ENCODE measurements at places on chromosomes 6 and 20.

DNA sequence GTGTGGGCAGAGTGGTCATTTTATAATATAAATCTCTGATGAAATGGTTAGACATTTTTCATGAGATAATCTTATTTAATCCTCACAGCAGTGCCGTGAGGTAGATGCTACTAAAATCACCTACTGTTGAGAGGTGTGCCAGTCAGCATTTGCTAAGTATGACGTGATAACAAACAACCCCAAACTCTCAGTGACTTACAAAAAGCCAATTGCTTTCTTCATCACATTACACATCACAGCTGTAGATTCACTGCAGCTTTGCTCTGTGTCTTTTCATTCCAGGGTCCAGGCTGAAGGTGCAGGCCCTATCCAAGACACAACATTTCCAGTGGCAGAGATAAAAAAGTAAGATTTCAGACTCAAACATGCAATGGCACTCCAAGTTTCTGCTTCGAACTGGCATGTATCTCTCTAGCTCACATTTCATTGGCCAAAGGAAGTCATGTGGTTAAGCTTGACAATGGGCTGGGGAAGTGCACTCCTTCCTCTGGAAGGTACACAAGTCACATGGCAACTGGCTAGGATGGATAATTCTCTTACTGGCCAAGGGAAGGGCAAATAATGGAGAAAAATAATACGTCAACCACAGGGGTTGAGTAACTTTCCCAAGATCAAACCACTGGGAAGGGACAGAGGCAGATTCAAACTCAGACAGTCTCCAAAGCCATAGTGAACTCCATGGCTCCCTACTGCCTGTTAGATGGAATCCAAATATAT lies 69.5 kb upstream of the EPB41L1 start:
- peak; percentile 70 for DNase-seq

GRCh38 chr20:51756653-51757052 lies 11.5 kb downstream of the ATP9A start:
- DNase-seq = no peak

GRCh38 chr20:62122654-62123449 lies 577 bp downstream of the LSM14B start:
- no peak for DNase-seq

- no peak for DNase-seq
Measured at GRCh38 chr6:162873537-162873936, 145.8 kb downstream of the PACRG start.

GRCh38 chr20:62508641-62509051 lies 32.9 kb upstream of the GATA5 start:
- DNase-seq = no peak

GRCh38 chr20:42027746-42028268 lies 409.6 kb upstream of the CHD6 start:
- no peak for DNase-seq

DNA sequence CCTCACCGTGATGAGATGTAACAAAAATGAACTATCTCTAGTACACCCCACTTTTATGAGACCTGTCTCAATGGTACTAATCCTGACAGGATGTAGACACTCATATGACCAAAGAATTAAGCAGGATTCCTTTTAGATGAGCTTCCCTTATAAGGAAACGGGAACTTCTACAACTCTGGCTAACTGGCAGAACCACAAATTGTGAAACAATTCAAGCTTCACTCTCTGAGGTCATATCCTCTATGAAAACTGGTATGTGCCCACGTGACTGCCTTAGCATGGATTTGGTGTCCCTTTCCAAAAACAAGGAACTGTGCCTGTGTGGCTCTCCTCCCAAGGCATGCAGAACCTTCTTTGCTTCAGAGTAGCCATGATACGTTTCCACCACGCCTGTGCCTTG lies 14.1 kb upstream of the CPNE5 start:
- peak; percentile 58 for DNase-seq

DNA sequence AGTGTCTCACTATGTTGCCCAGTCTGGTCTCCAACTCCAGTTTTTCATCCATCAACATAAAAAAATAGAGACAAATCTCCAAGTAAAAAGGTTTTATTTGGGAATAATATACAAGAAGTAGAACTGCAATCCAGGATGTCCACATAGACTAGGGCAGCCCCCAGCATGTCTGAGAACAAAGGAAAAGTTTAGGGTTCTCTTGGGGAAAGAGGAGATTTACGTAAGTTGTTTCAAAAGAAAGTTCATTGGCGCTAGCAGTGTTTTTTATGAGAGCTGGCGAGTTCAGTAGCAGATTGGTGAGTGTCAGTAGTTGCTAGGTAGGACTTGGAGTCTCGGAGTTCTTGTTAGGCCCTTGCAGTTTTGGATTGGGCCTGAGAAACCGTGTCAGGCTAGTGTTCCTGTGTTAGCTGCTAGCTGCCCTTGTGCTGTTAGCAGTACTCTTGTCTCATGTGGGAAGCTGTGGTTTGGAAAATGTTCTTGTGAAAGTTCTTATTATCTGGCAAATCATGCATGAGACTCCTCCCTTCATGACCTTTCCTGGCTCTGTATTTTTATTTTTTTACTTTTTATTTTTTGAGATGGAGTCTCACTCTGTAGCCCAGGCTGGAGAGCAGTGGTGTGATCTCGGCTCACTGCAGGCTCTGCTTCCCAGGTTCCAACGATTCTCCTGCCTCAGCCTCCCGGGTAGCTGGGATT lies 24.7 kb downstream of the TTLL9 start:
- DNase-seq = no peak

- DNase-seq = no peak
Measured at GRCh38 chr6:40323881-40324634, 263.1 kb downstream of the LRFN2 start.

DNA sequence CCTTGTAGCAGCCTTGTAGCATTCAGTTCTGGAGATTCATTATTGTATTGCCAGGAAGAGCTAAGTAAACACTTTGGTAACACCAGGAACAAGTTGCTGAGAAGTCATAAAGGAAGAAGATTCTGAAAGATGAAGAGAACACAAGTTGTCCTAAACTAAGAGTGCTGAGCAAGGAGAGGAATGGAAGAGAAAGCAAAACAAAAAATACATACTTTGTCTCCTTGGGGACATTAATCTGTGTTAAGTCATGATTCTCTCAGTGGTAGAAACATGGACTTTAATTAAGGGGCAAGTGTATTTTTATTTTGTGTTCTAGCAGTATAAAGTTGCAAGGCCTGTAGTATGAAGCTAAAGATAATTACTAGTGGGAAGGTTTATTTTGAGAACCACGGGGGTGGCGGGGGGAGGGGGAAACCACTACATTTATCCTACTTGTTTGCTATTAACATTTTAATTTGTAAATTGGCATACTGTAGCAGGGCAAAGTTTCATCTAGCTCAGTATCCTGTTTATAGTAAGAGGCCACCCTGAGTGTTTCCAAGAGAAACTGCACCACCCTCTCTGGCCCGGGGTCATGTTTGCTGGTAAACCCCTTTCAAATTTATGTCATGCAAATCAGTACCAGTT lies 463.0 kb downstream of the CDKAL1 start:
- DNase-seq = no peak

DNA sequence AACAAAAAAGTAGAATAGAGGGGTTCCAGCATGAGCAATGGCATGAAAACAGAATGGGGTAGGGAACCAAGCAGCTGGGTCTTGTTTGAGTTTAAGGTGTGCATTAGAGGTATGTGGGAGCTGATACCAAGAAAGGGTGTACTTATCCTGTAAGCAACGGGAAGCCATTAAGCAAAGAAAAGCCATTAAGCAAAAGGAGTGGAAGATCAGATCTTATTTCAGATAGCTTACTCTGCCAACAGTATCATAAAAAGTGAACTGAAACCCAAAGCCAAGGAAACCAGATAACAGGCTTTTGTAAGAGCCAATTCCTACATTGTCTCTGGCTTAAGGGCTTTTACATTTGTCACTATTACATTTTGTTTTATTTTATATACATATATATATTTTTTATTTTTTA lies 21.3 kb upstream of the BEND6 start:
- DNase-seq = no peak

- DNase-seq = no peak
Measured at GRCh38 chr20:17568972-17569521, 828 bp upstream of the DSTN start.

DNA sequence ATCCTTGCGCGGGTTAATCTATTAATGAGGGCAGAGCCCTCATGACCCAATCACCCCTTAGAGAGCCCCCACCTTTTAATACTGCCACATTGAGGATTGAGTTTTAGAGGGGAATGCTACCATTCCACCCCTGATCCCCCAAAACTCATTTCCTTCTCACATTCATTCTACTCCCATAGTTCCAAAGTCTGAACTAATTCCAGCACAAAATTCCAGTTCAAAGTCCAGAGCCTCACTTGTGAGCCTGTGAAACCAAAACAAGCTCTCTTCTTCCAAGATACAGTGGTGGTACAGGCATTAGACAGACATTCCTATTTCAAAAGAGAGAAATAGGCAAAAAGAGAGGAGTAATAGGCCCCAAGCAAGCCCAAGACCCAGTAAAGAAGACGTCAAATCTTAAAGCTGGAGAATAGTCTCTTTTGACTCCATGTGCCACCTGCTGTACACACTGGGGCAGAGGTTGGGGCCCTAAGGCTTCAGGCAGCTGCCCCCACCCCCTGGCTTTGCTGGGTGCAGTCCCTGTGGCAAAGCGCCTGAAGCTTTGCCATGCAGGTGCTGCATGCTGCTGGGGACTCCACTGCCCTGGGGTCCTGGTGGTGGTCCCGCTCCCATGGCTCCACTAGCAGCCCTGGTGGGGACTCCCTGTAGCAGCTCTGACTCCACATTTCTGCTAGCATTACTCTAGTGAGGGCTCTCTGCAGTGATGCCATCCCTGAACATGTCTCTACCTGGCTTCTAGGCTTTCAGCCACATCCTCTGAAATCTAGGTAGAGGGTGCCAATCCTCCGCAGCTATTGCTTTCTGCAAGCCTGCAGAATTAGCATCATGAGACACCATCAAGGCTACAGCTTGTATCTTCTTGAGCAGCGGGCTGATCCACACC lies 41.3 kb downstream of the RSPH3 start:
- no peak for DNase-seq

DNA sequence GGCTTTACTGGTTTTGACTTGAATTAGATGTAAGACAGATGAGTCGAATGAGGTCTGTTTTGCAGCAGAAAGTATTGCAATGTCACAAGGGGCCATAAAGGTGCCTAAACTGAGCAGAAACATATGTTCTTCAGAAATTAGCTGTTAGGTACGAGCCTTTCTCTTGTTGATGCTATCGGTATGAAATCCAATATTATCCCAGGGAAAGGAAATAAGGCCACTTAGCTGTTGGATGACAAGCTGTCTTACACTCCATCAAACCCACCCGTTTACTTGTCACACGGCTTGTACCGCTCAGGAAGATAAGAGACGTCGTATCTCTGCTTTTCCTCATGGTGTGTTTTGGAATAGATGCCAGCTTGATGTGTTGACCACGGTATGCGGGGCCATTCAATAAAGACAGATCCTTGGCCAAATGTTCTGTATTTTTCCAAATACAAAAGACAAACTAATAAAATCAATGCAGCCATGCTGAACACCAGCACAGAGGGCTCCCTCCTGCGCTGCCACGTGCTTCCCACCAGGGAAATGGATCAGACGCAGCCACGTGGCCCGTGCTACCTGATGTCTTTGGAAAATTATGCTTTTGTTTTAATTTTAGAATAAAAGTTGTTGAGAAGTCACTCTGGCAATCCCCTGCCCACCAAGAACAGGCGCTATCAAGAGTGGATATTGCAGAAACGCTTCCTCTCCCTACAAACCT lies 255.9 kb upstream of the SULF2 start:
- DNase-seq = no peak

GRCh38 chr6:139742671-139743070 lies 368.2 kb upstream of the CITED2 start:
- no peak for DNase-seq

DNA sequence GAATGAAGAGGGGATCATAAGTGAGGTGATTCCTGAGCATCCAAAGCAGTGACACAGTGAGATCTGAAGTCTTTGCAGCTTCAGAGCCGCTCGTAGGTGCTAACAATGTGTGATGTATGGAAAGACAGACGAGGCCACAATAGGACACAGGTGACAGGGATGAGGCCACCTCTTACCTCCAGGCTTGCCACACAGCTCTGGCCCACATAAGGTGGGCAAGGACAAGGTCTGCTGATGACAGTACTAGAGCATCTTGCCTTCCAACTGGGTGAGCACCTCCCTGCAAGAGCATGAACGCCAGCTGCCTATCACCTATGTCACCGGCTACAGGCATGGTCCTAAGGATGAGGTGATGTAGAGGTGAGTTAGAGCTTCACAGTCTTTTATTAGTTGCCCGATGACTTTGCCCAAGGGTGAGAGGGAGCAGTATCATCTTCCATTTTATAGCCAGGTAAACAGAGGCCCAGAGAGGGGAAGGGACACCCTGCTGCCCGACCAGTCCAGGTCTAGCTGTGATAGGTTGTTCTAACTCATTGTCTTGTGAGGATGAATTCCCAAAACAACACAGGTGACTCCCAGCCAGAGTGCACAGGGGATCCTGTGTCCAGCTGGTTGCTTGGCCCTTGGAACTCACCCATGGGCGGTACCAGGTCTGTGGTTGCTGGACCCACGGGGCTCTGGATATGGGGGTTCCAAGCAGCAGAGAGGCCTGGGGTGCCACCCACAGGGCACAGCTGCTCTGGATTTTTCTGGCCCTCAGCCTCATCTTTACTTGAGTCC lies 6.2 kb upstream of the TGM6 start:
- no peak for DNase-seq

- no peak for DNase-seq
Measured at GRCh38 chr6:113011389-113011788, 664.3 kb downstream of the RFPL4B start.

GRCh38 chr6:146950351-146950835 lies 253.8 kb upstream of the STXBP5 start:
- no peak for DNase-seq

GRCh38 chr6:24897186-24897585 lies 38.6 kb downstream of the RIPOR2 start:
- DNase-seq = no peak

GRCh38 chr20:10398834-10399369 lies 35.1 kb downstream of the MKKS start:
- no peak for DNase-seq

- no peak for DNase-seq
Measured at GRCh38 chr6:147058786-147059385, 145.3 kb upstream of the STXBP5 start.

GRCh38 chr20:63329331-63330083 lies 31.6 kb downstream of the CHRNA4 start:
- no peak for DNase-seq

- DNase-seq = no peak
Measured at GRCh38 chr6:15386756-15387112, 140.9 kb downstream of the JARID2 start.

Measured in epithelial cell of prostate (primary cell).